ENCODE measurements at places on chromosomes 7 and 10. TPM values are rescaled to one million over a fixed set of nuclear protein-coding genes. Genes with fewer than 3 reads are reported as not detected.

Gene INMT
- total RNA-seq, result 0.37 TPM

Gene NUDT13
- 2.1 TPM for total RNA-seq

Gene PSMG3
- total RNA-seq, result 33.0 TPM

DNA sequence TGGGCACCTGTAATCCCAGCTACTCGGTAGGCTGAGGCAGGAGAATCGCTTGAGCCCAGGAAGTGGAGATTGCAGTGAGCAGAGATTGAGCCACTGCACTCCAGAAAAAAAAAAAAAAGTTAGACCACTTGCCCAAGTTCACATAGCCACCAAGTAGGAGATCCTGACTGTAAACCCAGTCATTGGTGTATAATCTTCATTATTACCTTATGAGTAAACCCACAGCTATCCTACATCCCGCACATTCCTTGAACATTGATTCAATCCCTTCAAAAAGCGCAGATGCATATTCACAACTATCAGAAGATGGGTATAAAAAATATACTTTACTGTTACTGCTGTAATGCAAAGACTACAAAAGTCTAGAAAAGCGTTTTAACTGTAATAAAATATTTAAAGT lies 512.9 kb downstream of the SUGCT start:
- H3K4me3 ChIP-seq, result no peak overlapping the region
- no peak for DNase-seq
- peaks cover 3% of the 10 kb centered on the region for H3K27me3 ChIP-seq

- no peak overlapping the region for H3K4me3 ChIP-seq
- DNase-seq, result no peak
- no peaks in the 10 kb centered on the region for H3K36me3 ChIP-seq
- H3K27me3 ChIP-seq, result peaks cover 2% of the 10 kb centered on the region
- H3K27ac ChIP-seq, result no peak overlapping the region
- no peaks in the 10 kb centered on the region for H3K4me1 ChIP-seq
Measured at GRCh38 chr10:76040107-76040829, 608.8 kb downstream of the LRMDA start.

DNA sequence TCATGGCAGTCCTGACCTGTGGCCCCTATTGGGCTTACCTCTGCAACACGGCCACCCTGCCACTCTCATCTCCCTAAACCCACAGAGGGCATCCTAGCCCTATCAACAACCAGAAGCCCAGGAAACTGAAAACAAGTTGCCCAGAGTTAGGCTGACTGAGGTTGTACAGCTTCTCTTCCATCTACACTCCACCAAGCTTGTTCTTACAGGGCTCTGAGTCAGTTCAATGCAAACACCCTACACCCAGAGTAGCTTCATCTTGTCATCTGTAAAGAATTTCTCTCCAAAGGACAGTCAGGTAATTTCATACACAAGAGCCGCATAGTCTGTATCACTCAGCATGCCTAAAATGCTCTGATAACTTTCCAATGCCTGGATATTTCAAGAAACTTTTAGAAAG lies 175.4 kb downstream of the ARID5B start:
- peak overlapping the region; percentile 62 for H3K27ac ChIP-seq
- H3K27me3 ChIP-seq, result no peaks in the 10 kb centered on the region
- H3K4me3 ChIP-seq, result no peak overlapping the region
- peaks cover 67% of the 10 kb centered on the region for H3K36me3 ChIP-seq
- peaks cover 54% of the 10 kb centered on the region for H3K4me1 ChIP-seq
- DNase-seq, result no peak

GRCh38 chr10:104683567-104683966 lies 42.5 kb downstream of the SORCS3 start:
- H3K4me1 ChIP-seq, result no peaks in the 10 kb centered on the region
- DNase-seq, result no peak
- H3K4me3 ChIP-seq, result no peak overlapping the region
- H3K36me3 ChIP-seq, result no peaks in the 10 kb centered on the region
- H3K27ac ChIP-seq, result no peak overlapping the region
- H3K27me3 ChIP-seq, result peaks cover 5% of the 10 kb centered on the region

DNA sequence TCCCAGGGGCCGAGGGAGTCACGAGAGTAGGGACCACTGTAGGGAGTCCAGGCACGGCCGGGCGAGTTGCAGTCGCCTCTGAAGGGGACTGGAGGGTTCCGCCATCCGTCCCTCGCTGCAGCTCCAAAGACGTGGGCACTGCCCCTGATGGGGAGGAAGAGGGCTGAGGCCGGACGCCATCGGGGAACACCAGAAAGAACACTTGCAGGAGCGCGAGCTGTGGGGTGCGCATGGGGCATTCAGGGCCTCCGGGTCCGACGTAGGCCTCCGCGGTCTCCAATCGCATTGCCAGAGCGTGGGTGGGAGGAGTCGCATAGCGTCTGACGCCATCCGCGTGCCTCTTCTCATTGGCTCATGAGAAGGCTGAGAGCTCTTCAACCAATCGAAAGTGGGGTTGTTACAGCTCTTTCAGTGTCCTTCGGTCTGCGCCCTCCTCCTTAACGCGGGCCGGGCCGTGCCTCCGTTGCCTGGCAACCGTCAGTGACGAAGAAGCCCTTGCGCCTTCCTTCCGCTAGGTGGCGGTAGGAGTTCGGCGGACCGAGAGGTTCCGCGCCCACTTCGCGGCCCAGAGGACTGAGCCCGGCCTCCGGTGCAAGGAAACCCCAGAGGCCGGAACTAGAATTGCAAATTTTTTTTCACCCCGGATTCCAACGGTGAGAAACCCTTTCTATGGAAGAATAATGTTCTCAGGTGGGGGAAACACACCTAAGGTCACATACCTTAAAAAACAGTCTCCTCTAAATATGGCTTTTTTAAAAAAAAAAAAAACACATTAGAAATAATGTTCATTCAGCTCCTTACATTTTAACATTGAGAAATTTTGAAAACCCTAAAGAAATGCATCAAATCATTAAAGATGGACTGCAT lies at the start of gene TCTN3:
Gene TCTN3 (minus strand): TSS at position 260 of the 867 bp plus-strand sequence. CDS start 28 bp downstream, at position 232.
- H3K4me1 ChIP-seq, result peaks cover 30% of the 10 kb centered on the region
- peak; percentile 91 for DNase-seq
- peaks cover 14% of the 10 kb centered on the region for H3K36me3 ChIP-seq
- peaks cover 2% of the 10 kb centered on the region for H3K27me3 ChIP-seq
- peak within 1 kb of the TSS; percentile 94 for H3K4me3 ChIP-seq

DNA sequence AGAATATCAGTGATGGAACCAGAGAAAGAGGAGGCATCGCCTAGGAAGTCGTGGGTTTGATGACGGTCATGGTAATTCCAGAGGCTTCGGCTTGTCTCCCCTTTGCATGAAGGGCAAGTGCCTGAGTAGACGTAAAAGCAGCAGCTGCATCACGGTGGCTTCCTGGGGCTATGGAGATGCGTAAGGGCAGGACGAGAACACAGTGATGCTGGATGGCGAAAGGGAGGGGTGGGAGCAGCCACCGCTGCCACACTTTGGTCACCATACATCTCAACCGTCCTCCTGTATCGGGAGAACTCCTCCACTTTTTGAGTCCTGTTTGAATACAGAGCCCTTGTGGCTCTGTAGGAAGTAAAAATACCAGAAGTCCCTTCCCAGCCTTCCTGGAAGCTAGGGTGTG lies 182.7 kb downstream of the ZMYND11 start:
- H3K27ac ChIP-seq, result no peak overlapping the region
- peaks cover 2% of the 10 kb centered on the region for H3K36me3 ChIP-seq
- no peak overlapping the region for H3K4me3 ChIP-seq
- DNase-seq, result no peak
- H3K27me3 ChIP-seq, result peaks cover 5% of the 10 kb centered on the region

DNA sequence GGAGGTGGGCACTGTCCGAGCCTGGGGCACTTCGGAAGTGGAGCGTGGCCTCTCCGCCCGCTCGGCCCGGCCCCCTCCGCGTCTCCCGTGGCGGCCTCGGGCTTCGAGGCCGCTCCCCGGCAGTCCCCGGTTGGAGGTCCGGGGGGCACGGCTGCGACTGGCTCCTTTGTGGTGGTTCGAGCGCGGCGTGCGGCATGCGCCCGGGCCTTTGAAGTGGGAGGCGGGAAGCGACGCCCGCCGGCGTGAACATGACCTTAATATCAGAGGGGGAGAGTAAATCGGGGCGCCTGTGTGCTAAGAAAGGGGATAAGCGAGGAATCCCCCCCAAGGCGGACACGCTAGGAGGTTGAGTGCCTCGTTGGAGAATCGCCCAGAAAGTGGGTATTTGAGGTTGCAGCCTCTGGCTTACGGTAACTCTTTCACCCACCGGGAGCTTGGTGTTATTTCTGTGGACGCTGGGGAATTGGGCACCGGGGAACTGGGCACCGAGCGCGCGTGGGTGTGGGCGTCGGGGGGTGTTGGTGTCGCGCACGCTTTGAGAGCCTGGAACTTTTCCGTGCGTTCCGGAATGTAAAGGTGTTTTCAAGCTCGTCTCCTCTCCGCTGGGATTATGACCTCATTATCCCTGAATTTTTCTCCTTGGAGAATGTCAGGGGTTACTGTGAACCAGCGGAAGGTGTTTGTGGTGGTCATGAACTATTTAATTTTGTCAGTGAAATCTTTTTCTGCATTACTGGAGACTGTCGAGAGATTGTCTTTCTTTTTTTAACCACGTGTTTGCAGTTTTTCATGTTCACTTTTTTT lies 660 bp downstream of the SUV39H2 start:
- DNase-seq, result peak; percentile 66
- H3K4me1 ChIP-seq, result peaks cover 24% of the 10 kb centered on the region
- peak overlapping the region; percentile 94 for H3K4me3 ChIP-seq
- peak overlapping the region; percentile 87 for H3K27ac ChIP-seq

GRCh38 chr7:130297628-130298543 lies 4.9 kb downstream of the CPA4 start:
- no peaks in the 10 kb centered on the region for H3K4me1 ChIP-seq
- no peak overlapping the region for H3K4me3 ChIP-seq
- DNase-seq, result no peak
- no peaks in the 10 kb centered on the region for H3K36me3 ChIP-seq
- peaks cover 2% of the 10 kb centered on the region for H3K27me3 ChIP-seq

GRCh38 chr10:104247513-104248146 lies 7.1 kb upstream of the GSTO1 start:
- DNase-seq, result no peak
- peaks cover 5% of the 10 kb centered on the region for H3K36me3 ChIP-seq
- peak overlapping the region; percentile 13 for H3K4me3 ChIP-seq
- H3K27ac ChIP-seq, result peak overlapping the region; percentile 56
- peaks cover 23% of the 10 kb centered on the region for H3K27me3 ChIP-seq

DNA sequence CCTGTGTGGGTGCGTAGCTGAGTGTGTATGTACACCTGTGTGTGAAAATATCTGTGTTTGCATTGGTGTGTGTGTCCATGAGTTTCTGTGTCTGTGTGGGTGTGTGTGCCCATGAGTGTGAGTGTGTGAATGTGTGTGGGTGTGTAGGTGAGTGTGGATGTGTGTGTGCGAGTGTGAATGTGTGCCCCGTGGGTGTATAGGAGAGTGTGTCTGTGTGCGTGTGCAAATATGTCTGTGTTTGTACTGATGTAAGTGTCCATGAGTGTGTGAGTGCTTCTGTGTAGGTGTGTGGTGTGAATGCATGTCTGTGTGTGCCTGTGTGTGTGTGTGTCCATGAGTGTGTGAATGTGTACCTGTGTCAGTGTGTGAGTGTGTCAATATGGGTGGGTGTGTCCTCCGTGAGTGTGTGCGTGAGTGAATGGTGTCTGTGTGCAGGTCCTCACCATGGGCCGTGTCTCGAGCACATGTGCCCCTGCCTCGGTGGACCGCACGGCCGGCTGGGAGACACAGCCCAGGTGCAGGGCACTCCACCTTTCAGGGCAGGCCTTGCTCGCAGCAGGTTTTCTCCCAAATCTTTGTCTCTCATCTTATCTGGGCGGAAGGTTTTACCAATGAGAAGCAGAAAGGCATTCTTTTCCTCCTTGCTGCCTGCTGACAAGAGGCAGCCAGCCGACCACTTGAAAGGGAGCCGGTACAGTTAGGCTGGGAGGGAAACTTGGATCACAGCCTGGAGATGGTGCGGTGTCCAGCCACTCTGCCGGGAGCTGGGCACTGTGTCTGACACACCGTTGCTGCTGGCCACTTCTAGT lies 107.1 kb upstream of the FAM20C start:
- H3K4me1 ChIP-seq, result peaks cover 4% of the 10 kb centered on the region
- H3K27me3 ChIP-seq, result no peaks in the 10 kb centered on the region
- H3K36me3 ChIP-seq, result no peaks in the 10 kb centered on the region
- H3K27ac ChIP-seq, result no peak overlapping the region
- no peak overlapping the region for H3K4me3 ChIP-seq

GRCh38 chr7:96694082-96694481 lies 15.6 kb downstream of the SEM1 start:
- no peak overlapping the region for H3K4me3 ChIP-seq
- peaks cover 31% of the 10 kb centered on the region for H3K36me3 ChIP-seq
- H3K27me3 ChIP-seq, result no peaks in the 10 kb centered on the region
- no peak for DNase-seq
- peaks cover 12% of the 10 kb centered on the region for H3K4me1 ChIP-seq

DNA sequence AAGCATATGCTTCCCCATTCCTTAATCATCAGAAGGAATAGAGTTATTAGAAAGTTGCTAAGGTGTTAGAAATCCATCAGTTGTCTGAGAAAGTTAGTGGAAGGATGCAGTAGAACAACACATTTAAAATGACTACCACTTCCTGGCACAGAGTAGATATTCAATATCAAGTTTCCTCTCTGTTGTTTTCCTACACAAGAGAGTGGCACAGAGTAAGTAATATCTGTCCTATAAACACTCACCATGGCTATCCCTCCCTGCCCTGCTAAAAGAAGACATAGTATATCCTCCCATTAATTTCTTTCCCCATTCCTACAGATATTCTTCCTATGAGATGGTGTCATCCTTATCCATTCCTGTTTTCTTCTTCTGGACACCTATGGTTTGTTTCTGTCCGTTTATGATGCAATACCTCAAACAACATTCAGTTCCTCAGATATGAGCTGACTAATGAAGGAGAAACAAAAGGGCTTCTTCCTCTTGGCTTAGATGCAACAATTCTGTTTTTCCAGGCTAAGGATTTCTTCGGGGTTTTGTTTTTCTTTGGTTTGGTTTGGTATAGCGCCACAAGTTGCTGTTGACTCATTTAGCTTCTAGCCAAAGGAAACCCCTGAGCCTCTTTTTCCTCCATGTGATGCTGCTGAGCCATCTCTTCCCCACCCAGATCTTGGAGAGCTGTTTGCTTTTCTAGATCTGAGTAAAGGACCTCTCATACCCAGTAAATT lies 32.9 kb upstream of the BPGM start:
- DNase-seq, result no peak
- no peak overlapping the region for H3K27ac ChIP-seq
- H3K4me3 ChIP-seq, result no peak overlapping the region
- peaks cover 10% of the 10 kb centered on the region for H3K4me1 ChIP-seq
- no peaks in the 10 kb centered on the region for H3K36me3 ChIP-seq

DNA sequence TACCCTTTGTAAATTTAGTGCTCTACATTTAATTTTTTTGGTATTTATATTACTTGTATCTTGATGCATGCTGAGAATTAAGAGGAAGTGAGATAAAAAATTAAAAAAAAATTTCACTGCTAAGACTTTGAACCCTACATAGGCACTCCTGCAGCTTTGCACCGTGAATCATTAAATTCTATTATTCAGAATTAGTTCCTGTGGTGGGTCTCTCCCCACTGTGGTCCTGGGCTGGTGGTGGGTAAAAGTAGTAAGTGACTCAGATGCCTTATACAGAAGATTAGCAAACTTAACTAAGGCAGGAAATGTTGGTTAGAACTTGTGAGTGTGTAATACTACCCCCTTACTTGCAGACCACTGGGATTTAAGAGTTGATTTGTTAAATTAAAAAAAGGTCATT lies 72.6 kb downstream of the AP3M1 start:
- peaks cover 14% of the 10 kb centered on the region for H3K36me3 ChIP-seq
- H3K4me3 ChIP-seq, result peak overlapping the region; percentile 23
- no peaks in the 10 kb centered on the region for H3K27me3 ChIP-seq
- H3K27ac ChIP-seq, result no peak overlapping the region

GRCh38 chr7:120995654-120996053 lies 7.1 kb downstream of the CPED1 start:
- H3K27me3 ChIP-seq, result peaks cover 17% of the 10 kb centered on the region
- H3K4me3 ChIP-seq, result no peak overlapping the region
- H3K36me3 ChIP-seq, result no peaks in the 10 kb centered on the region
- DNase-seq, result no peak
- H3K4me1 ChIP-seq, result peaks cover 9% of the 10 kb centered on the region
- H3K27ac ChIP-seq, result no peak overlapping the region

Measured in activated naive CD8-positive, alpha-beta T cell treated with anti-CD3 and anti-CD28 coated beads, Interleukin-2, amount 10 ng/mL, durations not matched to agents 7 days and 5 days (primary cell).